EH (cell line): ENCODE measurements at places on chromosomes 6 and 20.

GRCh38 chr6:134534708-134535149, 216.8 kb upstream of the SGK1 start:
- DNase-seq, result peak; percentile 47

DNA sequence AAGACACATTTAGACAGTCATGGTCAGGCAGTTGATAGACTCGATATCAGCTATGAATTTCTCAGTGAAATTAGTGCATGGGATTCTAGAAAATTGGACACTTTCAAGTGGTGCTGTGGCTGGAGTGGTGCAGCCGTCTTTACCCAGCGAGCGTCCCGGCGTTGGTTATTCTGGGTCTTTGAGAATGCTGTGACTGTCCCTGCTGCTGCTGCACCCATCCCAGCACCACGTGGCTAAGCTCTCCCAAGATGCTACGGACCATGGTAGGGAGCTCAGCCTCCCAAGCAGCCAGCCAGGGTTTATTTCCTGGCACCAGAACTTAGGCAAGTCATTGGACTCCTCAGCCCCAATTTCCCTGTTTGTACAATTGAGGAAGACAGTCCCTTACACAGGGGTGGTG, 147.2 kb upstream of the RPS6KA2 start:
- DNase-seq, result no peak

- DNase-seq, result no peak
Observed at GRCh38 chr20:40775561-40776146, 86.6 kb upstream of the MAFB start.

DNA sequence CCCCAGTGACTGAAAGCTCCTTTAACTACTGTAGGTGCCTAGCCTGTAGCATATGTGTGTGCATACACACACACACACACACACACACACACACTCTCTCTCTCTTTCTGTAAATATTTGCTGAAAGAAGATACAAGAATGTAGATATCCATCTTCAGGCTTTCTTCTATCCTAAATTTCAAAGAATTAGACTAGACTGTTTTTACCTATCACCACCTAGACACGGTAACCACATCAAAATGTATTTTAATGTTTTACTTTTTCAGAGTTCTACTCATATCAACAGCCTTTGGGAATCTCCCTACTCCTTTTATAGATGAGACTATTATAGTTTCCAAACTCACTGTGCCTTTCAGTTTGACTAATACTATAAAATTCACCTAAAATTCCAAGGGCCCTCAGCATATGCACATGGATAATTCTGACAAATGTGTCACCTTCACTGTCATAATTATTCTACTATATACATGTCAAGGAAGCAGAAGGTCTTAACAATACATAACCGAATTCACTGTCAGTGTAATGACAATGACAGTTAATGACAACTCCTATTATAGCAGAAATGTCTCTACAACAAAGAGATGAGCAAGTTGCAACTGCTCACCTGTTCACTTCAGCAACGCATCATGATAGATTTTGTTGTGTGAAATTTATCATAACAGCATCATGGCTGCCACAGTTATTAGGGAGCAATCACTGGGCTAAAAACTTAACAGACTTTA, 236.5 kb downstream of the GMPR start:
- no peak for DNase-seq

DNA sequence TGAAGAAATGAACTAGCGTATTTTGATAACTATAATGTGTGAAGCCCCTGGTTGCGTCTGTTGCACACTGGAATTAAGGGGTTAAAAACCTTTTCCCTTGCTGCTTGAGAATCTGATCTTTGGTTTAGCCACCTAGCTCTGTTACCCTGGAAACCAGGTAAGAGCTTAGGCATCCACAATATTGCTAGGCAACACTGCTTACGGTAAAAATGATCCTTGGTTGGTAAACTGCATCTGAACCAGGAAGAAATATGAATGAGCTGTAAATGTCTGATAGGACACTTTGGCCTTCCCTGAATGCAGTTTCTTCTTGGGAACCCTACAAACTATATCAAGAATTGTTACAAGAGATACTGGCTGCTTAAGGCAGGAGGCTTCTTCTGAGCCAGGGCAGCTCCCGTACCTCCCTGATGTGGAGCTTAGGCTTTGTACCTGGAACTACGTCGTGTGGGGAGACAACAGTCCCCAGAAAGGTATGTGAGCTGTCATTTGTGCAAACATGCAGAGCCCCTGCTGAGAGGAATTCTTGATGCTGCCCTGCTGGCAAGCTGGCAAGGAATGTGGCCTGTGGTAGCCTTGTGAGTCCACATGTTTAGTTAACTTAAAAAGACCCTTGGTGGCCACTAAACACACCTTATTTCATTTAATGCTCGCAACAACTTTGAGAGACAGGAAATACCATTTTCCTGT, 18.4 kb downstream of the UBE3D start:
- DNase-seq, result no peak
